ENCODE measurements at places on chromosomes 16 and 17.
A peak's percentile ranks its signal among the peaks of the same experiment; 100 is the strongest.

DNA sequence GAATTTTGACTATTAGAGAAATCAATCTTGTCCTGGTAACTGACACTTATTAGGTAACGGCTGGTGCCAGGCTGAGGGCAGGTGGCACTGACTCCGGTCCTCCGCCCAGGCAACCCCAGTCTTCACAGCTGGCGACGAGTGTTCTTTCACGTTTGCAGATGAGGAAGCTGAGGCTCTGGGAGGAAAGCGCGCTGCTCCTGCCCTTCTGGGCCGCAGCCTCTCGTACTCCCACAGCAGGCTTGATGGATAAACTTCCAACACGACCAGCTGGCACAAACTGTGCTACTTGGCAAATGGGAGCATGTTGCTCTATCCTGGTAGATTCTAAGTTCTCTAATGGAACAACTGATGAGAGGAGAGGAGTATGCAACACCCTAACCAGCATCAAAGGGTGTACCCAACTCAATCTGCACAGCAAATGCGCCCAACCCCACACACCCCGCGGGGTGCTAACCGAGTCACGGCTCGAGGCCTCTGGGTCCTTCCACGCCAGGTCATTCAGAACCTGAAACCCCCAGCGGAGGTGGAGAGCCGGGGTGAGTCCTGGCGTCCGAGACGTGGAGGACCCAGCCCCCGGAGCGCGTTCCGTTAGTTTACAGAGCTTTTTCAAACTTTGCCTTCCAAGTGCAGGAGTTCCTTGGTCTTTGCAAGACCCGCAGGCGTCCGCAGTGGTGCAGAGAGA, 477 bp upstream of the SLC47A1 start:
- no peak for DNase-seq

GRCh38 chr16:79668502-79668901, 68.0 kb upstream of the MAF start:
- no peak for DNase-seq

DNA sequence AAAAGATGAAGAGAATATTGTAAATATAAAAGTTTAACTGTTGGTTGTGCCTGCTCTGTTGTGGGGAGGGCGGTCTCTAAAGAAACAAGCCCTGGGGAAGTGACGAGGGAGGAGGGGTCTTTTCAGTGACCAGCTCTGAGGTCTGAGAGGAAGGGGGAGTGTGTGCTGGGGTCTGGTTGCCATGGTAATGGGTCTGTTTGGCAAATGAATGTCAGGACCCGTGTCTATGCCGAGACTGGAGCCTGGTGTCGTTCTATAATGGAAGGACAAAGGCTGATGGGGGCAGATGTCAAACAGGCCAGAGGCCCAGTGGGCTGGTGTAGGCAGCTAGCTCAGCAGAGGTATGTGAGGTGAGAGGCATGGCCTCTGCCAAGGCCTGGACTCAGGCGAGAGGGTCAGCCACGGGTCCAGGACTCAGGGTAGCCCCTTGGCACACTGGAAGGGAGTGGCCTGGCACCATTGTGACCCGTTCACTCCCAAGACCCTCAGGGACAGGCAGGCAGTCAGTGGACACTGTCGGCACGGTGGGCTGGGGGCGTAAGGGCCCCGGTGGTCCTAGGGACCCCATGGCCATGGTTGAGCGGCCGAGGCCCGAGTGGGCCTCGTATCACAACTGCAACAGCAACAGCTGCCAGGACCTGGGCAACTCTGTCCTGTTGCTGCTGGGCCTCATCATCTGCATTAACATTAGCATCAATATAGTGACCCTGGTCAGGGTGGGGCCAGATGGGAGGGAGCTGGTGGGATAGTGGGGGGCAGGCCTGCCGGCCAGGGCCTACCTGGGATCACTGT, at the start of gene SPEM1:
Gene SPEM1 (plus strand): TSS at position 506 of the 792 bp plus-strand sequence. CDS start 61 bp downstream, at position 567.
- no peak for DNase-seq

- DNase-seq, result no peak
These were observed 95.0 kb downstream of the IRX3 start for GRCh38 chr16:54191592-54191991.

GRCh38 chr17:40303708-40304551, 5.0 kb upstream of the RARA start:
- DNase-seq, result no peak

DNA sequence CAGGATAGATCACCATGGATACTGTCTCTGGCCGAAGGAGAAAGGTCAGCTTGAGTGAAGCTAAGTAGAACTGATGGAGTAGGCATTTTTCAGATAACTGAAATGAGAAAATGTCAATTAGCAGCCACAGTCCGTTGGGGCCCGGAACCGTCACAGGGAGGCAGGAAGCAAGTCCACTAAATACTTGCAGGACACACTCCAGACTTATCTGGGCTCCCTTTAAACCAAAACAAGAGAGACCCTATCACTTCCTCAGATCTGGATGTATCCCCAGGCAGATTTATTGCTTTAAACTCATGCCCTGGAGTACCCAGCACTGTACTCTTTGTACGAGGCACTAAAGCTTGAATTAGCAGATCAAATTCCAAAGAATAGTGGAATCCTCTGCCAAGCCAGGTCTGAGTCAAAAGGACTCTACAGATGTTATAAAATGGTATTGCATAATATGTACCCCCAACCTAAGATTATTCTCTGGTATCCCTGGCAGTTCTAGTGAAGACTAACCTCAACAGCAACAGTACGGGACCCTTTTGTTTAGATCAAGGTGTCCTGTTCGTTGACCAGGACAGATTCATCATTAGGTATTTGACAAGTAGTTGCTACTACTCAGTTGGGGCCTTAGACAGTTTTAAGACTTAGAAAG, 8.1 kb downstream of the ZP2 start:
- no peak for DNase-seq

- DNase-seq, result no peak
These were observed 13.0 kb downstream of the EFCAB5 start for GRCh38 chr17:29954405-29954804.

DNA sequence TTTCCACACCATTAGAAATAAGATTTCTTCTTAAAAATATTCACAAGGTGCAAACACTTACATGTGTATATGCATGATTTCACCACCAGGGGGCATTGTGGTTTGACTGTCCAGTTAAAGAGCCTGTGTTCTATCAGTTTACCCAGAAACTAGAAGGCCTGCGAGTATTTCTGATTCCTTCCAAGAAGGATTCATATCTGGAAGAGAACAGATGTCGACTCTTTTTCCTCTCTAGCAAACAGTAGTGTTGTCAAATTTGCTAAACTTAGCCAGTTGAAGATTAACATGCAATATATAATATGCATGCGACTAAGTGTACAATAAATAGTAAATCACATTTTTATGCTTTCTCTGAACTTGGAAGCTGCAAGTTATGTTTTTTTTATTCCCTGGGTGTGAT, 404.1 kb downstream of the WWOX start:
- DNase-seq, result peak; percentile 30

DNA sequence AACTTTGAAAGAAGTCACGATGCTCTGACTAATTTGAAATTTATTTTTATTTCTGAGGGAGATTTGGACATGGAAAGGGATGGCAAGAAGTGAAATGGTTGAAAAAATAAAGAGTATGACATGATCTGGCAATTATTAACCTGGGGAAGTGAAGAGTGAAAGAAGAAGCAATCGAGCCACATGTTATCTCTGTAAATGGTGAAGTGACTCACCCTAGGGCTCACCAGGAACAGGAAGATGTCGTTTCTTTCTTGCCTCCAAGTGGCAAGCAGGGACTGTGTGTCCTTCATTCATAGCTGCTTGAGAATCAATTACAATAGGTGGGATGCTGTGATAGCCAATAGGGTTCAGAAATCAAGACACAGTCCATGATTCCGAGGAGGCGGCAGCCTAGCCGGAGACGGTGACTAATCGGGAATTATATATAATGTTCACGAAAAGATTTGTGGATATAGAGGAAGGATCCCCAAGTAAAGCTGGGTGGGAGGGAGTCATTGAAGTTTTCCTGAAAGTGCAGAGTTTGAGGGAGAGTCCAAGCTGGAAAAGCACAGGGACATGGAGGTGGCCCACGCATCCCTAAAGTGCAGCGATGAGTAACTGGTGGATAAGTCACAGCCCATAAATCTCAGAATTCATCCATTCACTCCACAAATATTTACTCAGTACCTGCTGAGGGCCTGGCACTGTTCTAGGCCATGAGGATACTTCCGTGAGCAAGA, 18.2 kb upstream of the KRT20 start:
- no peak for DNase-seq

GRCh38 chr17:63477480-63478440, 899 bp downstream of the ACE start:
- no peak for DNase-seq

DNA sequence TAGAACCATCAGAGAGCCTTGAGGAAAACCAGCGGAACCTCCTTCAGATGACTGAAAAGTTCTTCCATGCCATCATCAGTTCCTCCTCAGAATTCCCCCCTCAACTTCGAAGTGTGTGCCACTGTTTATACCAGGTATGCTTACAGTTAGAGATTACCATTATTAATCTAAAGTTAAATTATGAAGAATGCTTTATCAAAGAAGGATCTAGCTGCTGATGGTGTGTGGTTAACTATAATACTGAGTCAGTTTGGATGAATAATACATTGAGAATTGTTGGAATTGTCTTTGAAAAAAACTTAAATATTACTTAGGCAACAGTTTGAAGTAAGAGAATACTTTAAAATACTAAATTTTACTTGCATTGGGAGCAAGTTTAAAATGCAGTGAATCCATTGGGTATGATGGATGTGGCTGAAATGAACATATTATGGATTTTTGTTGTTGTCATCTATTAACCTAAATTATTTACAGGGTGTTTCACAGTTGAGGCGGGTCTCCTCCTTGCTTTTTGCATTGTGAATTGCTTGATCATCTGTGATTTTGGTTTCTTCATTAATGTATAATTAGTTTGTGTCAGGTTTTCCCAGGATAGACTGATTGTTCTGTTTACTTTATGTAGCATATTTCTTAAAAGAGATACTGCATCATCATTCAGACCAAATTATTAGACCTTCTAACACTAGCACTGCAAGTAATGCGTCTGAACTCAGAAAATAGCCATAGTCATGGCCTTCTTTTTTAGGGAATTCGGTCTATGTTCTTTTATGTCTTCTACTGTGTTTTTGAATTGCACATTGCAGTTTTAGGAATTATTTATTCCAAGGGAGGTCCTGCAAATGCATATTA, 47.8 kb downstream of the OMG start:
- no peak for DNase-seq

DNA sequence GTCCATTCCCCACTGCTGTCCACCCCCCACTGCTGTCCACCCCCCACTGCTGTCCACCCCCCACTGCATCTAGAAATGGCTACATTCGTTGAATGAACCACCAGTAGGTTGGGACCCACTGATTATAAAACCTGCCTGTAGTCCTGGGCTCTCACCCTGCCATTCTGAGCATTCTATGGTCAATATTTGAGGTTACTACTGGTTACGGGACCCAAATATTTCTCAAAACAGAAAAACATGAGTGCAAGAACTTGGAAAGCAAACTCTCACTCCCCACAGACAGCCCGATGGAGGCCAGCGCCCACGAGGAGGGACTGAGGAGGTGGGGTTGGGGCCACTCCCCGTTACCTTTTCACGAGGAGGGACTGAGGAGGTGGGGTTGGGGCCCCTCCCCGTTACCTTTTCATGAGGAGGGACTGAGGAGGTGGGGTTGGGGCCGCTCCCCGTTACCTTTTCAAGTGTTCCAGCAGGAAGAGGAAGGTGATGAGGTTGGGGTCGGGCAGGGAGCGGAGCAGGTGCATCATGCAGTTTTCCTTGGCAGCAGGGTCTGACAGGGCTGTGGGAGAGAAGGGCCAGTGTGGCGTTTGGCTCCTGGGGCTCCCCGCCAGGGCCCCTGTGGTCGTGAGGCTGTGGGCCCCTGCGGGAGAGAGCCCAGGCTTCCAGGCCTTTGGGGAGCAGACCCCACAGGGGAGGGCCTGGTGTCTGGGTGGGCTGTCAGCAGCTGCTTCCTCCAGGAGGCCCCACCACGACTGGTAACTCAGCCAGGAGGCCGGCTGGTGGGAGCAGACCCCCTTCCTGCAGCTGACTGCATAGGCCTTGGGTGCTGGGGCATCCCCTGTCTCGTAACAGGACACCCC, 12.5 kb downstream of the TIMM22 start:
- no peak for DNase-seq

- DNase-seq, result no peak
These were observed 12.0 kb downstream of the CBFB start for GRCh38 chr16:67040906-67041305.

DNA sequence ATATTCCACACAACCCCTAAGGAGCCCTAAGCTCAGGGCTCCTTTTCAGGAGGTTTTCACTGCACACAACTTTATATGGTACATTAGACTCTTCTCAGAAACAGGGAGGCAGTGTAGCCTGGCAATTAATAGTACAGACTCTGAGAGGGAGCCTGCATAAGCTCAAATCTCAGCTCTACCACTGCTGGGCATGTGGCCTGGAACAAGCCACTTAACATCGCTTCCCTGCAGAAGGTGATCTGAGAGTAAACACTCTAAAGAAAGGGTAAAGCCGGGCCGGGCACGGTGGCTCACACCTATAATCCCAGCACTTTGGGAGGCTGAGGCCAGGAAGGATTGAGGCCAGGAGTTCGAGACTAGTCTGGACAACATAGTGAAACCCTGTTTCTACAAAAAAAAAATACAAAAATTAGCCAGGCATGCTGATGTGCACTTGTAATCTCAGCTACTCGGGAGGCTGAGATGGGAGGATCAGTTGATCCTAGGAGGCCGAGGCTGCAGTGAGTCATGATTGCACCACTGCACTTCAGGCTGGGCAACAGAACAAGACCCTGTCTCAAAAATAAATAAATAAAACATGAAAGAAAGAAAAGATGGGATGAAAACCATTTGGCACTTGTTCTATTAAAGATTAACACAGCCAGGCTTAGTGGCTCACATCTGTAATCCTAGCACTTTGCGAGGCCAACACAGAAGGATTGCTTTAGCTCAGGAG, 70.7 kb upstream of the DNAJA2 start:
- no peak for DNase-seq

- DNase-seq, result no peak
These were observed 9.6 kb downstream of the EMC8 start for GRCh38 chr16:85789773-85790172.

DNA sequence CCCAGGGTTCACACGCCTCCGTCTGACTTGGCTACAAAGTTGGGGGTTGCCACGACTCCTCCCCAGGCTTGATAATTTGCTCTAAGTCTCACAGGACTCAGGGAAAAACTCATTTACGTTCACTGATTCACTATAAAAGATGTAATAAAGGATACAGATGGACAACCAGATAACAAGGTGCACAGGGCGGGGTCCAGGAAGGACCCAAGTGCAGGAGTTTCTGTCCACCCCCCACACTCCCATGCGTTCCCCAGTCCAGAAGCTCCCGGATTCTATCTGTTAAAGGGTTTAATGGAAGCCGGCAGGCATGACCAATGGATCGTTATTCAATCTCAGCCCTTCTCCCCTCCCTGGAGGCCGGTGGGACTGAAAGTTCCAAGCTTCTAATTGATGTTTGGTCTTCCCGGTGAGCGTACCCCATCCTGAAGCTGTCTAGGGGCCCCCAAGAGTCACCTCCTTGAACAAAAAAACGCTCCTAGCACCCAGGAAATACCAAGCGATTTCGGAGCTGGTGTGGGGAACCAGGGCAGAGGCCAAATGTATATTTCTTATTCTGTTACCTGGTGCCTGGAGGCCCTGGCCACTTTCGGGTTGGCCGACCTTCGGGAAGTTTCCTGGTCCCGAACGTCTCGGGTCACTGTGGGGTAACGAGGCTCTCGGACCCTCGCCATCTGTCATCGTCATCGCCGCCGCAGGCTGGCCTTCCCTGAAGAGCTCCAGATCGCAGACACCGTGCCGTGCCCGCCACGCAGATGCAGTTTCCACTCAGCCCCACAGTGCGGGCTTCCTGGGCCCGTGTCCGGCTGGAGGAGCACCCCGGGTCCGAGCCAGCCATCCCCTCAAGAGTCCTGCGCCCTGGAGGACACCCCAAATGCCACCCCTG, 13.5 kb upstream of the METRNL start:
- DNase-seq, result no peak

- no peak for DNase-seq
These were observed 21.1 kb downstream of the CDR2 start for GRCh38 chr16:22353191-22353919.

Data from activated T-cell treated with anti-CD3 and anti-CD28 coated beads for 4 hours (primary cell).